ENCODE measurements at places on chromosomes 5 and 9.

DNA sequence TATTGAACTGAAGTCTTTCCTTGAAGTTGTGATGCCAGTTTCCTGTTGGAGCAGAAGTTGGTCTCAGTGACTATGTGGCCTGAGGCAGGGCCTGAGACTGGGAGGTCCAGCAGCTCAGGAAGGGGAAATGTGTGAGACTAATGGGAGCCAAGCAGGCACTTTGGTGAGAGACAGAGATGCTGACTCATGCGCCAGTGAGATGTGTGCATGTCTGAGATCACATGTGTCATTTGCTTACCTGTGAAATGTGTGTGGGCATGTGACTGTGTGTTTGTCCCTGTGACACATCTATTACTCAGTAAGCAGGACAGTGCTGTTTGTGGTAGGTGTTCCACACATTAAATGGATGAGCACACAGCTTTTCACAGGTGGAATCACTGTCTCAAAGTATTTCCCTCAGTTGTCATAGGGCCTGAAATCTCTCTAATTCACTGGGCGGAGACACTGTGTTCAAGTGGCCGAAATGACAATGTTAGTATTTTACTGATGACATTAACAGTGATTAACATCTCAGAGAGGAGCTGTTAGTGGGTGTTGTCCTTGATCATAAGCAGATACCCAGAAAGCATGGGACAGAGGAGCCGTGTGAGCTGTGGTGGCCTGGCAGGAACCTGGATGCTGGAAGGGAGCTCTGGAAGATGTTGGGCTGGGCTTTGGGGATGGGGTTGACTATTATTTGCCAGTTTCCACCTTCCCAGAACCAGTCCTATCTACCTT lies 7.4 kb downstream of the NPR2 start:
- no peak for DNase-seq

- DNase-seq, result no peak
Measured at GRCh38 chr9:106860721-106861639, 2.0 kb upstream of the ZNF462 start.

GRCh38 chr9:84490206-84490841 lies 149.8 kb upstream of the SLC28A3 start:
- no peak for DNase-seq

- peak; percentile 42 for DNase-seq
Measured at GRCh38 chr5:59188419-59189225, 605.7 kb downstream of the RAB3C start.

DNA sequence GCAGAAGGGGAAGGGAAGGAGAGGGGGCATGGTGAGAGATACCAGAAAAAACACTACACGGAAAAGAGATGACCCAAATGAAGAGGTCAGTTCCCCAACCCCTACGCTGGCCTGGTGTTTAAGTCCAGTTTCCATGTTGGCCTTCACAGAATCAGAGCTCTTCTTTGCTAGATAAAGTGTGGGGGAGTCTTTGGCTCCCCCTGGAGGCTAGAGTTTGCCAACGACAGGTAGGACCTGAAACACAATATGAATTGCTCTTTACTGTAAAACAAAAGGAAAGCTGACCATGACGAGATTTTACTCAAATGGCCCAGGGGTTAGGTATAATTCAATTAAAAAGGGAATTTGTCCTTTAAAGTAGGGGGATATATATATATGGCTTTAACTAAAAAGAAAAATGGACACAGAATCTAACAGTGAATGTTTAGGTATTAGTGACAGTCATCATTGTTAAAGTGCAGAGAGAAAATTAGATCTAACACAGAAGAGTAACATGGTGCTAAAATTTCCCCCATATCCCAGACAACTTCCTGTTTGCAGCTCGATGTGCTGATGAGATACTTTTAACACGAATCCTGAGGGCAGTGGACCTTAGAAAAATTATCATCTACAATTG lies 92.0 kb downstream of the SV2C start:
- DNase-seq, result no peak

DNA sequence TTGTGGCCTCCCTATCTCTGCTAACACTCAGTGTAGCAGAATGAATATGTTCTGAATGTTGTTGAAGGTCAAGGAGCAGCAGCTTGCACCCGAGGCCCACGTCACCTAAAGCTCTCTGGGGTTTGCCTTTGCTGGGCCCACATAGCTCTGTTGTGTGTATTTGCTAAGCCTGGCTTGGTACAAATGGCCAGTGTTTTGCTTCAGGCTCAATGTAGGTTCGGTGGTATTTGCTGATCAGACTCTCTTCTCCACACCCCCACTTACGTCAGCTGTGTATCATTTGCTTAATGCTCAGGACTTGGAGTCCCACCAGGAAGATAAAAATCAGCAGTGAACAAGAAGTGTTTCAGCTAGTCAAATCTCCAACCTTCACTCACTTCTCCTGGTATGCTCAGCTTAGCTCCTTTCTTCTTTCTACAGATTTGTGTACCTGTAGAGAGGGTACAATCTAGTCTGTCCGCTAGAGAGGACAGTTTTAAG lies 4.8 kb upstream of the RFESD start:
- DNase-seq, result no peak

GRCh38 chr9:98284754-98285153 lies 29.3 kb upstream of the TBC1D2 start:
- no peak for DNase-seq

DNA sequence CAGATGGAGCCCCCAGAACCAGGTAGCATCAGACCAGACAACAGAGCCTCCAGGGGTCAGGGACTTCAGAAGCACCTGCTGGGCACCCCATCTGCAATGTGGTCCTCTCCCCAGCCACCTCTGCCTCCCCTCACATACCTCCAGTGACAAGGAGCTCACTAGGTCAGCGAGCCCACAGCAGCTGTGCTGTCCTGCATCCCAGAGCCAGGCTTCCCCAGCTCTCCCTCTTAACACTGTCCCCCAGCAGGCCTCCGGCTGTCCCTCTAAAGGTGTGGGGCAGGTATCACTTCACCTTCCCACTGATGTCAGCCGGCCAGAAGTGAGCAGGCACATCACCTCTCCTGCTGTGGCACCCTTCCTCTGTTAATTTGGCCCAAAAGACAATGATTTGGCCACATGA lies 83.6 kb downstream of the LMX1B start:
- no peak for DNase-seq

- no peak for DNase-seq
Measured at GRCh38 chr5:146622391-146622790, 106.4 kb upstream of the GPR151 start.

DNA sequence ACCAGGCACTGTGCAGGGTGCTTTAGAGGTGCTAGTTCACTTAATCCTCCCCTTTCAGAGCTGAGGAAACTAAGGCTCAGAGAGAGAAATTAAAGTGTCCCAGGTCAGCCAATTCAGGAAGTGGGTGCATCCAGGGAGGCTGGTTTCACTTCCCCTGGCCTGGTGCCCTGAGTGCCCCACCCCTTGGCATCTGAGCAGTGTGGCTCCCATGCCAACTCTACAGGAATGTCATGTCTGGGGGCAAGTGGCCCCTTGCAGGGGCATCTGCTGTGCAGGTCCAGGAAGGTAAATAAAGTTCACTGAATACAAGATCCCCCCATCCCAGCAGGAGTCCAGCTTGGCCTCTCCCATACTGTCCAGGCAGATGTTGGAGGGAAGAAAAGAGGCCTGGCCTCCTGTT lies 4.4 kb upstream of the N4BP3 start:
- no peak for DNase-seq

GRCh38 chr9:116300360-116300870 lies 146.8 kb downstream of the PAPPA start:
- DNase-seq, result no peak

DNA sequence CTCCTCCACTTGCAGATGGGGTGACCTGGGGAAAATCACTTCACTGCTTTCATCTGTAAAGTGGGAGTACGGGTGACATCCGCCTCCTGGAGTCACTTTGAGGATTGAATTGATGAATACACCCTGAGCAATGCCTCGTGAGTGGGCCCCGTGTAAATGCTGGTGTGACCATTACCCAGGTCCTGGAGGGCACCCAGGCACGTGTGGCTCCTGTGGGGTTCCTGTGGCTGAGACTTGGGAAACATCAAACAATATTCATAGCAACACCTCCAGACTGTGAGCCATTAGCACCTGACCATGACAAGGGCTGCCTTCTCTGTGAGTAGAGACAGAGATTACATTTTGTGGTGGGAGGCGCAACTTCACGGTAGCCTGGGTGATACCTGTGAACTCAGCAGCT lies 11.4 kb downstream of the MRPL36 start:
- DNase-seq, result no peak

DNA sequence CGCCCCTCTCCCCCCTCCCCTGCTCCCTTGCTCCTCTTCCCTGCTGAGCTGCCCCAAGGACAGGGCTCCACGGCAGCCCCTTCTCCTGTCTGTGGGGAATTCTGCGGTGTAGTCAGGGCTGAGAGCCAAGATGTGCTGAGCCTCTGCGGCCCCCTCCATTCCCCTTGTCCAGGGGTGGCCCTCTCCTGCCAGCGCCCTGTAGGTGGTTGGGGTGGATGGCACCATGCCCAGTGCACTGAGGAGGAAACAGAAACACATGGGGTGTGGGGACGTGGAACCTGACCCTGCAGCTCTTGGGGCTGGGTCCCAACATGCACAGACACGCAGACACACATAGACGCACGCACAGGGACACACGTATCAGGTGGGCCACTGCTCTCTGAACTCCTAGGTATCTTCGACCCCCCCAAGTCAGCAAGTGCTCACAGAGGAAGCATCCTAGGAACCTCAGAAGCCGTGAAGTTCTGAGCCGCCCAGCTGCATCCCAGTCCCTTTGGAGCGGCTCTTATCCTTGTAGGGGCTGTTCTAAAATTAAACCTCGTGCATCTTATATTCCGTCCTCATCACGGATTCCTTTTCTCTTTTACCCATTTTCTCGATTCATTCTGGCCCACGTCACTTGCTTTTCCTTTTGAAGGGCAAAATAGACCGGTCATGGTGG lies 64.8 kb downstream of the HMCN2 start:
- no peak for DNase-seq

- no peak for DNase-seq
Measured at GRCh38 chr5:82011761-82012160, 39.9 kb downstream of the ATG10 start.

DNA sequence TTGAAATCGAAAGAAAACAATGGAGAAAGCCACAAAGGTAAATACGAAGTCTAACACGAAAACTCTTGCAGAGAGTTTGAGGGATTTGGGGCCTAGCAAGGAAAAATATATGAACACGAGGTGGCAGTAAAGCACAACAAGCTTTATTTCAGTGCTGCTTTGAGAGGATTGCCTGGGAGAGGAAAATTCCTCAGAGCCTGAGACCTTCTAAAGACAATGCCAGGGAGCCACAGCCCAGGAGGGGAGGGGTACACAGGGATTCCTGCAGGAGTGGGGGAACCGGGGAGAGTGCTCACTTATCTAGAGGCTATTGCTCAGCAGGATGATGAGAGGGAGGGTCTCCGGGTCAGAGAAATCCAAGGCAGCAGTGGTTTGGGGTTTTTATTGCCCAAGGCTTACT lies 134.9 kb upstream of the ADCY2 start:
- DNase-seq, result no peak

DNA sequence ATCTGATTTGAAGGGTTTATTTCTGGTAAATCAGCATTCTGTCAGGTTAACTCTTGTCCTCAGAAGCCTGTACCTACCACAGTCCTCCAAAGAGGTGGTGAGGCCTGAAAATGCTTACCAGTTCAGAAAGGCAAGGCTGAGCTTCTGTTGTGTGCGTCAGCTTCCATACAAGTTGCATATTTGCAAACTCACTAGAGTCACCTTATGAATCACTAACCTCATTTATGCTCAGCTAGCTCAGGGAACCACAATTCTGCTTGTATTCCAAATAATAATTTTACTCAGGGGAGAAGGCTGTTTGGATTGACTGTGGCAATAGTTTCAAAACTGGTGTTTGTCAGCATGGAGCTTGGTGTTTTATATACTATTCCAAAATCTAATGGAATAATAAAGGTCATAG lies 355.1 kb upstream of the RFX3 start:
- no peak for DNase-seq

DNA sequence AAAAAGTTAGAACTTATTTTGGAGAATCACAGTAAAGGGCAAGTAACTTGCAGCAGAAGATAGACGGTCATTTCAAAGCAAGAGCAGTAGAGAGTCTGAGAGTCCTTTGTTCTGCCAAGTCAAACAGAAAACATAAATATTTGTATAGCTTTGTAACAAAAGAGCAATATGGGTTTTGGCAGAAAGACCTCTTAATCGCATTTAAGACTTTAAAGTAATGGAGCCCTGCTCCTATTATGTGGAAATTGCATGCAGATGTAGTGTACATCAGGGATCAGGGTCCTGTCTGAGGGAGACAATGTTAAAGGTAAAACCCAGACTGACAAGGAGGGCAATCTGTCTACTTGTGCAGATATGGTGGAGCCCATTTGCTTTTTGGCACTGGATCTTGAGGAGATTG lies 87.2 kb downstream of the PGM5 start:
- DNase-seq, result no peak

- DNase-seq, result peak; percentile 6
Measured at GRCh38 chr9:121455527-121456239, 44.0 kb downstream of the GGTA1 start.

GRCh38 chr9:111752455-111752854 lies 42.3 kb downstream of the SHOC1 start:
- DNase-seq, result no peak

- DNase-seq, result no peak
Measured at GRCh38 chr5:99815-100214, 7.8 kb downstream of the PLEKHG4B start.

DNA sequence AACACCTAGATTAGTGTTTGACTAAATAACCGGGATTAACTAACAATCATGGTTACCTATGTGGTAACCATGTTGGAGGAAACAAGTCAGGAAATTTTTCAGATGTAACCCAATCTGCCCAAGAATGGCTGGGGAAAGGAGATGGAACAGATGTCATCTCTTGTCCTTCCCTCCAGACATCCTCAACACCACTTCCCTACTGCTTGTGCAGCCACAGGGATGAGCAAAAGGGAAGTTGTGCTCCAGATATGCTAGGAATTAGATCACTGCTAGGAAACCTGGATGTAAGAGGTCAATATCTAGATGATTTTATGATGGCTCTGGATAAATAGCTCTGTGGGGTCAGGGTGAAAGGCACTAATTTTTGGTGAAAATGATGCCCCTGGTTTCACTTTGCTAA lies 61.3 kb upstream of the ELL2 start:
- no peak for DNase-seq

All from stimulated activated CD8-positive, alpha-beta memory T cell treated with anti-CD3 and anti-CD28 coated beads, Interleukin-7, amount 100 ng/mL, for 48 hours (primary cell).